ENCODE measurements at places on chromosomes 11 and 22.
A peak's percentile ranks its signal among the peaks of the same experiment; 100 is the strongest.

- DNase-seq, result peak; percentile 41
Observed at GRCh38 chr11:125404811-125405790, 91.0 kb downstream of the FEZ1 start.

- peak; percentile 88 for DNase-seq
Observed at GRCh38 chr11:64846998-64847666, 2.7 kb upstream of the CDC42BPG start.

DNA sequence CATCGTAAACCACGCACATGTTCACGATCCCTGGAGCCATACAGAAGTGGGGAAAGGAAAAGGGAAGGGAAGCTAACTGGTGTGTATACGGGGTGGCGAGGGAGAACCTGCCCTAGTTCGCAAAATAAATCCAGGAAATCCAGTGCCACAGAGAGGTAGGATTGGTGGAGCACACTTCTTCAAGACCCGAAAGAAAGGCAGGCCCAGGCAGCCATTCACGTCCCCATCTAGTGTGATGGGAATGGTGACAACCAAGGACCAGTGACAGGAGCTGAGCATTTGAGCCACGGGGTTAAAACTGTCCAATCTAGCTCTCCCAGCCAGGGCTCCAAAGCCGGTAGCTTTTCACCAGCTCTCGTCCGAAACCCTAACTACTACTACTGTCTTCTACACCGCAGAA, 53.7 kb downstream of the IGSF9B start:
- DNase-seq, result no peak

DNA sequence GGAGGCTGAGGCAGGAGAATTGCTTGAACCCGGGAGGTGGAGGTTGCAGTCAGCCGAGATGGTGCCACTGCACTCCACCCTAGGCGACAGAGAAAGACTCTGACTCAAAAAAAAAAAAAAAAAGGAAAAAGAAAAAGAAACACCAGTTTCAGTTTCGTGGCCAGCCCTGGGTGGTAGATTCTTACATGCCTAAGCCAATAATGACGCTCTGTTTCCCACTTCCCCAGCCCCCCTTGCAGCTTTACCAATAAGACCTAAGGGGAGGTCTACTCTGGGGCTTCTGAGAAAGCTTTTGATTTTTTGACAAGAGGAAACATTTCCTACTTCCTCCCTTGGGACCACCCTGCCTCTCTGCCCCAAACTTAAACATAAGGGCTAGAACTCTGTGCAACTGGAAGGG, 30.0 kb upstream of the PTPRJ start:
- DNase-seq, result peak; percentile 11

DNA sequence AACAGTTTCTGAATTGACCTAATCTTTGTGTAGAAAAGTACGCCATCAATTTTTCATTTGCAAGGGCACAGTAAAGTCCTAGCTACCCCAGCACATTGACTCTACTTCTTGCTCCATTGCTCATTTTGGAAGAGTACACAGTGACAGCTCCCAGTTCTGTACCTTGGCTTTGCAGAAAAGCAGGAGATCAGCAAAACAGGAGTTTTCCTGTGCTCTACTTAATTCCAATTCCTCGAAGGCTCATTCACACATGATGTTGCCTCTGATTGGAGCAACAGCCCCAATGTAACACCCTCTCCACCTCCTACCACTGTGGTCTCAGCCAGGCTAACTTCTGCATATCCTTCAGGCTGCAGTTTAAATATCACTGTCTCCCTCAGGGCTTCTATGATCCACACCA, 118.7 kb downstream of the PAX6 start:
- no peak for DNase-seq

DNA sequence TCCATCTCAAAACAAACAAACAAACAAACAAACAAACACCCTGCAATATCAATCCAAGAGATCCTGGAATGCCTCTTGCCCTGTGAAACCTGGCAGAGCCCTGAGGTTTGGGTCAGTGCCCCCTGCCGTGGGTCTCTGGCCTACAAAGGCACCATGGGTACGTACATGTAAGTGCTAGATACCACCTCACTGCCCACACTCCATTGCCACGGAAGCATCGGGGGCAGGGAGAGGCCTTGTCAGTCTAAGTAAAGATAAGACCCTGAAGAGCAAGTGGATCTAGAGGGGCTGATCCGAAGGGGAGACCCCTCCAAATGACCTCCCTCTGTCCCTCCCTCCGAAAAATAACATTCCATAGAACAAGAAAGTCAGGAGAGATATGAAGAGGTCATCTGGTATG, 2.0 kb upstream of the MIEF1 start:
- DNase-seq, result no peak

DNA sequence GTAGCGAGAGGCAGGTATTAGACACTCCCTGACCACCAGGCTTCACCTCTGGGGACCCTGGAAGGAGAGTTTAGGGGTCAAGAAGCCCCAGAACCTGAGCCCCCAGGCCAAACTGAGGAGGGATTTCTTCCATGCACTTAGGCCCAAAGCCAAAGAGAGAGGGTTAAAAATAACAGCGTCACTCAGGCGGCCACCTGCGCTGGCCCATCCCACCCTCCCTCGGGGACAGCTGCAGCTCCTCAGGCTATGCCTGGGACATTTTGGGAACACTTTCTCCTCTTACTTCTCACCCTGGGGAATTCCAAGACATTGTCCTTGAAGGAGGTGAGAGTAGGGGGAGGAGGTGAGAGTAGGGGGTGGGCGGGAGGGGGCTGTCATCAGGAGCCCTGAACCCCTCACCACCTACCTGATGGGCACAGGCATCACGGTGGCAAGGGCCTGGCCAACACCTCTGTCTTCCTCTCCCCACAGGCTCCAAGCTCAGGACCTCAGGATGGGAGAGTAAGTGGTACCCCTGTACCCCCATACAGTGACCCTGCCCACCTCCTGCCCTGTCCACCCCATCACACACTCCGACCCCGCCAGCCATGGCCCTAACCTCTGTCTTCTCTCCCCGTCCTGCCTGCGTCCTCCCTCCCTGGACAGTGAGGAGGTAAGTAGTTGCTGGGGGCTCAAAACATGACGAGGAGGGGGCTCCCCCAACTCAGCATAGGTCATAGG, 583 bp downstream of the TNNI2 start:
- DNase-seq, result no peak

- DNase-seq, result no peak
Observed at GRCh38 chr11:126431401-126432064, 76.0 kb downstream of the ST3GAL4 start.

GRCh38 chr22:27344546-27344945, 457.0 kb downstream of the MN1 start:
- no peak for DNase-seq

- no peak for DNase-seq
Observed at GRCh38 chr11:116130122-116130521, 625.9 kb upstream of the CADM1 start.

DNA sequence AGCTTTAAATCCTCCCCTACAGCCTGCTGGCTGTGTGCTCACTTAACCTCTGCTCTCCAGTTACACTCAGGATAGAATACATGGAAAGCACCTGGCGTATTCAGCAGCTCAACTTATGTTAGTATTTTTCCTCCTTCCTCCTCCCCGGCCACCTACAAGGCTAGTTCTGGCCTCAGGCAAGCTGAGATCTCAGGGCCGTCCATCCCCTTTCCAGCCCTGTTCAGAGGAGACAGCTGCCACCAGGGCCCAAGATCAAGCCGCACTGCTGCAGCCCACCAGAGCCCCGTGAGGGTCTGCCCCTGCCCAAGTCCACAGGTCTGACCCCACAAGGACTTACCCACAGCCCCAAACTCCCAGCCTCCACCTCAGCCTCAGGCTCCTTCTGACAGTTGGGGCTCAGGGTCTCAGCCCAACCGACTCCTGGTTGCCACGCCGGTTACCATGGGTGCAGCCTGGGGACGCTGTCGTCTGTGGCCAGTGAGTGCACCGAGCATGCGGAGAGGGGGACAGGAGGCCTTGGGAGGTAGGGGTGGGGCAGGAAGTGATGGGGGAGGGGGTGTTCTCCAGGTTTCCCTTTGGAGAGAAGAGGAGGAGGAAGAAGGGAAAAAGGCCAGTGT, at the start of gene C11orf16:
Gene C11orf16 (minus strand): TSS at position 384 of the 617 bp plus-strand sequence. CDS start 639 bp downstream, outside the sequence.
- no peak for DNase-seq

Data from activated T-helper 1 cell treated with Interleukin-2 at 50 U/mL for 16 hours (primary cell).